Cerebellum (tissue), 4 donors: ENCODE measurements at places on chromosomes 13 and 19.

DNA sequence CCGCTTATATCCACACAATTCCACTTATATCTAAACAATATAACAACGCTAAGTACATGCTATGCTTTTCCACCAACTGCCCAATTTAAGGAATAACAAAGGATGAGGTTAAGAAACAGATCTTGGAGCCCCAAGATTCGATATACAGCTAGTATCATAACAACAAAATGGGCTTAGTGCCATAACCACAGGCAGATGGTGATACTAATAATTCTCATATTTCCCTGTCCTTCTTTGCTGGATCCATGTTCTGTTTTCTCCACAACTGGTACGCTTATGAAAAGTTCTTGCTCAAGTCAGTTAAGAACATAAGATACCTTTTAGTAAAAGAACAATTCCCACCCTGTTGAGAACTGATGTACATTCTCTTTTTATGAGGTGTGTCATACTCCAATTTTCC is 33.9 kb downstream of the CAB39L start:
- DNase-seq, result no peak

DNA sequence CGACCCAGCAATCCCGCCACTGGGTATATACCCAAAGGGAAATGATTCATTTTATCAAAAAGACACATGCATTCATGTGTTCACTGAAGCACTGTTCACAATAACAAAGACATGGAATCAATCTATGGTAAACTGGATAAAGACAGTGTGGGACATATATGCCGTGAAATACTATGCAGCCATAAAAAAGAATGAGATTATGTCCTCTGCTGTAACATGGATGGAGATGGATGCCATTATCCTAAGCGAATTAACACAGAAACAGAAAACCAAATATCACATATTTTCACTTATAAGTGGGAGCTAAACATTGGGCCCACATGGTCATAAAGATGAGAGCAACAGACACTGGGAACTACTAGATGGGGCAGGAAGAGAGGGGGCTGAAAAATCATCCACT is 345.0 kb downstream of the UQCRFS1 start:
- no peak for DNase-seq

DNA sequence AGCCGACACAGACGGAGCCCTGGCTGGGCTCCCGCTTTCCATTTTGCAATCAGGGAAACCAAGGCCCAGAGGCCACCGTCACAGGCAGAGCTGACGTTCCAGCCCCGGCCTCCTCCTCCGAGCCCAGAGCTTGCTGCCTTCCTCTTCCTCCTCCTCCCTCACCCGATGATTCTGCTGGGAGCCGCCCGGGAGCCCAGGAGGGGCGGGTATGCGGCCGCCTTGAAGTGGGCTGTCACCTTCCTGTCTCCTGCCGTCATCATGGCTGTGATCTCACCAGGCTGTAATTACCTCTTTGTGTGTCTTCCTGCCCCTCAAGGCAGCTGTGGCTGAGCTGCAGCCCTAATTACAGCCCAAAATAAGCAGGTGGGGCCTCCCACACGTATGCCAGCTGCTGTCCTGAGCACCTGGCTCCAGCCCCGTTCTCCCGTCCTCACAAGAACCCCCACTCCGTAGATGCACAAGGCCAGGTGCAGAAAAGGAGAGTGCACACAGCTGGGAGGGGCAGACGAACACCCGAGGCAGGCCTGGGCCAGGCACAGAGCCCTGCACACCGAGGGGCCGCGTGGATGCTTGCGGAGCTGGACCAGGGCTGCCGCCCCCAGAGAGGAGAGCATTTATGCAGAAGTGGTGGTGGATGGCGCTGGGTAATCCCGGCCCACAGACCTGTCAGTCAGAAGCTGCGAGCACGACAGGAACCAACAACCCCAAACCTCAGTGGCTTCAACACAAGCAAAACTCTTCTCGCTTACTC is 4.0 kb downstream of the TPGS1 start:
- DNase-seq, result no peak

DNA sequence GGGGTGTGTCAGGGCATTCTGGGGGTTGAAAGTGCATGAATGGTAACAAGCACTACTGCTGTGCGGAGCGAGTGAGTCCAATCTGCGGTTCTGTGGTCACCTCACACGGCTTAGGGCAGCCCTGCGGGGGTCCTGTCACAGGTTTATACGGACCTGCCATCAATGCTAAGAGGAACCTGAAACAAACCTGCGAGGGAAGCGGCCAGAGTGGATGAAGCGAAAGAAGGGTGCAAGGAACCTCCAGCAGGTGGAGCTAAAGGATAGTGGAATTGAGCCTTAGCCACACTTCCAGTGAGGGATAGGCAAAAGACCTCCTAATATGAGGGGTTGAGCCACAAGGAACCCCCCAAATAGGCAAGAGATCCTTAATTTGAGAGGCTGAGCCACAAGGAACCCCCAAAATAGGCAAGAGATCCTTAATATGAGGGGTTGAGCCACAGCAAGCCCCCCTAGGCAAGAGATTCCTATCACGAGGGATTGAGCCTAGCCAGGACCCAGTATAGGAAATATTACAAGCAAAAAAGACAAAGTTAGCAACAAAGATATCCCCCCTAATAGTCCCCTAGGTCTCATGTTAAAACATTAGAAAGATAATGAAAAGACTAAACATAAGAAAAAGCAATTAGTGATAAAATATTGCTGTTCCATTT is 6.3 kb upstream of the ZNF69 start:
- peak; percentile 71 for DNase-seq

DNA sequence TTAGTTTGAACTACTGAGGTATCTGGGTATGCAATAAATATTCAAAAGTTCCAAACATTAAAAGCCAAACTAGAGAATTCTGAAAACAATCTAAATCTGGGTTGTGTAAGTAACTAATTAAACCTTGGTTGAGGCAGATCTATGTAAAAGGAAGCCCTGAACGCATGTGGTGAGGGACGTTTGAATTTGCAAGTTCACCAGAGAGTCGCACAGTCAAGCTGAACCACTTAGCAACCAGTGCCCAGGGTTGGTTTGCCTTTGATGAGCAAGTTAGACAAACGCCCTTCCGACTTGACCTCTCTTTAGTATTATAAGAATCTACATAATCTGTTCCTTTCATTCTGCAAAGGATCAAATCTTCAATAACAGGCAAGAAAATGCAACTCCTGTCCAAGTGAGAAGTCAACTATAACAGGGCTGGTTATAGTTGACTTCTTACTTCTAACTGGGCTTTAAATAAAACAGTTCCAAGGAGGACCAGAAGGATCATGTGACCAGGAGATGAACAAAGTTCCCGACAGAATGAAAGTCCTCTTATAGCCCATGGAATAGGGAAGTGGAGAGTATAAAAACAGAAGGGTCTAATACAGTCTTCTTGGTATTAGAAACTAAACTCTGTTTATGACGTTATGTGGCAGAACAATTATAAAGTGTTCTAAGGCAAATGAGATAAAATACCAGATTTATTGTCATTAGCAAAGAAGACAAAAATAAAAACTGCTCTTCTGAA is 40.6 kb downstream of the PHF11 start:
- DNase-seq, result no peak

GRCh38 chr13:108948251-108948671 is 318.9 kb downstream of the MYO16 start:
- no peak for DNase-seq

DNA sequence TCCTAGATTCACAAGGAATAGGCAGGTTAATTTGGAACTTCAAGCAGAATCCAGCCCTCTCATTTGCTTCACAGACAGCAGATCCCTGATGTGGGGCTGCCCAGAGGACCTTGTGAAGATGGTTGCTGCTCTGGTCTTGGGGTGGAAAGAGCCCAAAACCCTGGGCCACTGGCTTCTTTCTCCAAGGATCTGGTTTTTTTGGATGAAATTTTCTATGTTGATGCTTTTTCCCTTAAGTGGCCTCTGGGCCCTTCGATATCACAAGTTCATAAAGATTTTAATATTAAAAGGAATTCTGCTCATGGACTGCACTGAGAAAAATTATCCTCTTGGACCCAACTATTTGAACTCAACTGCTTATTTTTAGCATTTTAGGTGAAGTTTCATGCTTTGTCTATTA is 421.1 kb downstream of the KLF5 start:
- DNase-seq, result no peak

DNA sequence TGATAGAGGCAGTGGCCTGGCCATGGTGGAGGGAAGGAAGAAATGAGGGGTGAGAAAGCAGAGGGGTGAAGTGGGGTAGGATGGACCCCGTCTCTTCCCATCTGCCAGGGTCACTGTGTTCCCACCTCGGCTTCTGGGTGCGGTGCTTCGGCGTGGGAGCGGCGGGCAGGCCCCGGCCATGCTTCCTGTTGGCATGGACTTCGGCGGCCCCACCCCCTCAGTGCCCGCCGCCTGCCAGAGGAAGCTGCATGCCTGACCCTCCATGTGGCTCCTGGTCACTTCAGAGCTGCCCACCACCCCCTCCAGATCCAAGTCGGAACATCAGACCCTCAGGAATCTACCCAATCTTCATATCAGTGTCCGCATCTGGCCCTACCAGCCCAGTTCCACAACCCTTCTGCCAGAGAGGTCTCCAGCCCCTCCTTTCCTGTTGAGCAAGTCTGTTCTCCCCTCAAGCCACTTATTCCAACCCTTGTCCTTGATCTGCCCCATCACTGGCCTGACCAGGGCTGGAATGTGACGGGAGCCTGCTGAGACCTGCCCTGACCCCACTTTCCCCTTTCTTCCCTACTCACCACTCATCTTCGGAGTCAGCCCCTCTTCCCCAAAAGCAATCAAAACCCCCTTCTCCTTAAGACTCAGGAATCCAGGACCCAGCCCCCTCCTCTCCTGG is 1.5 kb downstream of the KCNN4 start:
- no peak for DNase-seq

DNA sequence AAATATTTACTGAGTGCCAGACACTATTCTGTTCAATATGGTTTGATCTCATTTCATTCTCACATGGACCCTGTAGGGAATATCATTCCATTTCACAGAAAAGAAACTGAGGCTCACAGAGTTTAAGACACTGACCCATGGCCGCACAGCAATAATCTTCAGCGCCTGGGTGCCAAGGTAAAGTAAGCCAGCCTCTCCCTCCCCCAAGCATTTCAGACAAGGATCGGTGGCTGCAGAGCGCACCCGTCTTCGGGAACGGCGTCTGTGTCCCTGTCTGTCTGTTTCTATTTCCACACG is 4.3 kb upstream of the PDE4A start:
- DNase-seq, result no peak

DNA sequence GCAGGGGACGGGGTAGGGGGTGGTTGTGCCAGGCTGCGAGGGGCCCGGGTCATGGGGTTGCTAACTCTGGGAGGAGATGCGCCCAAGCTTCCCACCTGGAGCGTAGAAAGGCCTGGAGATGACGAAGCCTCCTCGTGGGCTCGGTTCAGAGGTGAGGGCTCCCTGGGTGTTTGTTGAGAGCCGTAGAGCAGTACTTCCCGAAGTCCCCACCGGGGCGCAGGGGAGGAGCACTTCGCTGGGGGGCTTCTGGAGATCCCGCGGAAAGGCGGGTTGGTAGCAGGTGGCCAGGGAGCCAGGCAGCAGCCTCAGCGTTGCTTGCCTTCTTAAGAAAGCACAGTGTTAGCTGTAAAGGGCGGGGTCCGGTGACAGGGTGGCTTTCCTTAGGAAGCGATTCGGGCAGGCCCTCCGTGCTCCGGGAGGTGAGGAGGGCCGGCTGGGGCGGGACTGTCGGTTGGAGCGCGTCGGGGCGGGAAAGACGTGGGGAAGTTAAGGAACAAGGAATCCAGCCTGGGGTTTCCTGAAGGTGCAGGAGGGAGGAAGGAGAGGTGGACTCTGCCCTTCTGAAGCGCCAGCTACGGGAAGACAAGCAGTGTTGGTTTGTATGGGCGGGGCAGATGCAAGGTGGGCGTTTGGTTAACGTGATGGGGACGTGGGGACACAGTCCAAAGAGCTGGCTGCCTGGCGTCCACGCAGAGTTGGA is 3.3 kb downstream of the VSTM2B start:
- peak; percentile 42 for DNase-seq

GRCh38 chr13:74867460-74867859 is 614.5 kb downstream of the TBC1D4 start:
- DNase-seq, result no peak

GRCh38 chr13:29924482-29925350 is 74.3 kb upstream of the UBL3 start:
- DNase-seq, result no peak

DNA sequence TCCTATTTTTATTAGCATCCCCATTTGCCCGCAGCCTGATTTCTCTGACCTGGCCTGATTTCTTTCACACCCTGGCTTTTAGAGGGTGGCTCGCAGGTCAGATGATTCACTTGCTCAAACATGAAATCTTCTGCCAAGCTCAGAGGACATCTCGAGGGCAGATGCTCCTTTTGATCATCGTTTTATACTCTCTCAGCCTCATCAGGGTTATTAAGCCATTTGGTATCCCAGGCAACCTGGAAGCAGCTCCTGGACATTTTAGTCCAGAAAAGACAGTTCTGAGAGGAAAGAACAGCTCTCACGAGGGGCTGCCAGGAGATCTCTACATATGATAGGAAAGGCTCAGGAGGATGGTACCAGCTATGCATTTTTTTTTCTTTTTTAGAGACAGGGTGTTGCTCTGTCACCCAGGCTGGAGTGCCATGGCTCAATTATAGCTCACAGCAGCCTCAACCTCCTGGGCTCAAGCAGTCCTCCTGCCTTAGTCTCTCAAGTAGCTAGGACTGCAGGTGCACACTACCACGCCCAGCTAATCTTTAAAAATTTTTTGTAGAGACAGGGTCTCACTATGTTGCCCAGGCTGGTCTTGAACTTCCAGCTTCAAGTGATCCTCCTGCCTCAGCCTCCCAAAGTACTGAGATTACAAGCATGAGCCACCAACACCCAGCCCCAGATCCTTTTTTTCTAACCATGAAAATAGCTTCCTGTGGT is 165.4 kb downstream of the KATNAL1 start:
- DNase-seq, result no peak

DNA sequence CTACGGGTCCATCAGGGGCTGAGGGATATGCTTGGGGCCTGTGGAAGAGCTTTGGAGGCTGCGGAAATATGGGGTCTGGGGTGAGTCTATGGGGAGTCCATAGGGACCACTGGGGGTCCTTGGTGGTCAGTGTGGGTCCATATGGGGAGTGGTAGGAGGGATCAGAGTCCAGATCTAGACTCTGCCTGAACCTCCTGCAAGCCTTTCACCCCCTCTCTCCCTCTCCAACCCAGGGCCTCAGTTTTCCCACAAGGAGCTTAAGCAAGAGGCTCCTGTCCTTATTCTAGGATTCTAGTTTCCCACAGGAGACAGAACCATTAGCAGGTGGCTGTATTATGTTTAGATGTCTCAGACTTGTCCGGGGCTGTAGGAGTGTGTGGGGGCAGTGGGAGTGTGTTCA is 161.9 kb upstream of the TSHZ3 start:
- no peak for DNase-seq

- DNase-seq, result no peak
Measured at GRCh38 chr19:35061583-35062373, 20.3 kb downstream of the HPN start.

GRCh38 chr13:109111141-109111540 is 481.7 kb downstream of the MYO16 start:
- no peak for DNase-seq
